ENCODE measurements at places on chromosomes 7 and 10.

GRCh38 chr7:27925573-27926201 lies 185.7 kb downstream of the TAX1BP1 start:
- DNase-seq: no peak

GRCh38 chr10:57218382-57218781 lies 857.3 kb upstream of the ZWINT start:
- DNase-seq: no peak

GRCh38 chr10:45155784-45156183 lies 155.1 kb downstream of the ZNF22 start:
- no peak for DNase-seq

- DNase-seq: no peak
Observed at GRCh38 chr7:149566103-149566502, 68.5 kb upstream of the ZNF746 start.

DNA sequence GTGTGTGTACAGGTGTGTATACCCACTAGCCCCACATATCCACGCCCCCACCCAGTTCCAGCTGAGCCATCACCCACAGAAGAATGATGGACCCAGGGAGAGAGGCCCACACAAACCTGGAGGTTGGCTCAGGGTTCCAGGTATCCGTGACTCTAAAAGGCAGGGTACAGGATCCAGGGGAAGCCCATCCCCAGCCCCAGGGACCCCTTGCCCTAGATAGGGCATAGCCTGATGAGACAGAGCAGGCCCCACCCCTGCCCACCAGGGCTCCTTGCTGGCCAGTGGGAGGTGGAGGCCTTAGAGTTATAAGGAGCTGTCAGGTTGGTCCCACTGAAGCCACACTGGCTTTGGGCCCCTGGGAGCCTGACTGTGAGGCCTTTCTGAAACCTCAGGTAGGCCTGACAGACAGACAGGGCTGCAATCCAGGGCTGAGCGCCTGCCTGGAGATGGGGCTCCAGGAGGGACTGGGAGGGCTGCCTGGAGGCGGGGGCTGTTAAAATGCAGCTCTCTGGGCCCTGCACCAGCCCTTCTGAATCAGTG lies 93.5 kb downstream of the WDR11 start:
- no peak for DNase-seq

- no peak for DNase-seq
Observed at GRCh38 chr10:14821635-14822375, 16.0 kb downstream of the CDNF start.

DNA sequence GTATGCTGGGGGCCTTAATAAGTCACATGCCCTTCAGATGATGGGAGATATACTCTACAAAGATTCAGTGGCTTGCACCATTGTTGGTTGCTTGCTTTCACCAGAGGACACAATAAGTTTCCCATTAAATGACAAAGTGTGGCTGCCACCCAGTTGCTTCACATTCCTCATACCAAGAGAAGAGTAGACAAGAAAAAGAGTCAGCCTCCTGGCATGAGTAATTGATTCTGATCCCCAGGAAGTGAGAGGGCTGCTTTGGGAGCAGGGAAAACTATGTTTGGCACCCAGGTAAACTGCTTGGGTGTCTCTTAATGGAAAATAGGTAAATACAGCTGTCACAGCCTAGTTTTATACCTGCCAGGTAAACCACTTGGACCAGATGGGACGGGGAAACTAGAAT lies 66.7 kb upstream of the IL6 start:
- DNase-seq: no peak

- DNase-seq: no peak
Observed at GRCh38 chr7:139763330-139763729, 14.5 kb downstream of the HIPK2 start.

- no peak for DNase-seq
Observed at GRCh38 chr7:119664601-119665000, 608.4 kb upstream of the KCND2 start.

- DNase-seq: no peak
Observed at GRCh38 chr7:132206594-132206993, 369.7 kb downstream of the PLXNA4 start.

- DNase-seq: no peak
Observed at GRCh38 chr10:84397735-84398144, 69.4 kb downstream of the CCSER2 start.

- no peak for DNase-seq
Observed at GRCh38 chr10:5354068-5354467, 10.7 kb upstream of the UCN3 start.

DNA sequence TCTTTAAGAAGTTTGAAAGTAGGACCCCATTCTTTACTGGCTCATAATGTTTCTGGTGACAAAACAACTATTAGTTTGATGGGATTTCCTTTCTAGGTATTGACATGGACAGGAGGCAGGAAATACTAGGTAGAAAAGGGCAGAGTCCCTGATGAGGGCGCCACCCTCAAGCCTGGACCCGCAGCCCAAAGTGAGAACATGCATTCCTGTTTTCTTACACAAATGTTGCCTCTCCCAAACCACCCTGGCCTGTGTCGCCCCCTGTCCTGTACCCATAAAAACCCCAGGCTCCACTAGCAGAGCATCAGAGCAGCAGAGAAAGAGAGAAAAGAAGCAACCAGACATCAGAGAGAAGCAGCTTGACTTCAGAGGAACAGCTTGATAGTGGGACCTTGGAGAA lies 1055.2 kb upstream of the POT1 start:
- no peak for DNase-seq

GRCh38 chr10:107215681-107216080 lies 51.2 kb upstream of the SORCS1 start:
- DNase-seq: no peak

DNA sequence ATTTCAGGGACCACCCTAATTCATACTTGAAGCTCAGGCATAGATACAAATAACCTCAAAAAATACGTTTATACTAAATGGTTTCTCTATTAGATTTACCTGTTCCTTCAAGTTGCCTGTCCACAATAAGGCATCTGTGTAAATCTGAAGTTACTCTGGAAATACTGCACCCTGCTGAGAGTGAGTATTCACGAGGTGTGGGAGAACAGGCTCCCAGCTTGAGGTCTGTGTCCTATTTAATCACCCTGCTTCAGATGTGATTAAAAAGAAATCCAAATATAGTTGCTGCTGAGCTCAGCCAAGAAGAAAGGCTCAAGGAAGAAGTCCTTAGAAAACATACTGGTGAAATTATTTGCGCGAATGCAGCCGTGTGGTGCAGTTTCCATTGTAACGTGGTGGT lies 136.8 kb downstream of the KLF6 start:
- no peak for DNase-seq

- DNase-seq: no peak
Observed at GRCh38 chr7:131943646-131944045, 387.2 kb upstream of the PODXL start.

GRCh38 chr10:42924484-42924883 lies 141.9 kb downstream of the BMS1 start:
- no peak for DNase-seq

DNA sequence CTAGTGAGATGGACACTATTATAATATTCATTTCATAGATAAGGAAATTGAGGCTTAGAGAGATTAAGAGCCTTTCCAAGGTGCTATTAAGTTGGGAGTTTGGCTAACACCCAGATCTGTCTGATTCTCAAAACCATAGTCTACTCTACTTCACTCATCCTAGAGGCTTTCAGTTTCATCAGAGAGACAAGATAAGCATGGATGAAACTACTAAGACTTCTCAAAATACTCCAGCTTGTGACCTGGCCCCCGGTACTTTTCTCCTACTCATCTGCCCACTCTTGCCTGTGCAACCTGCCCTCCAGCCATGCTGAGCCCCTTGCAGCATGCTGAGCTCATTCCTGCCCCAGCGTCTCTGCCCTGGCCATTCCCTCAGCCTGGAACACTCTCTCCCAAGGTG lies 12.2 kb upstream of the SLC35B4 start:
- DNase-seq: no peak

GRCh38 chr7:13991791-13992595 lies 2.5 kb upstream of the ETV1 start:
- DNase-seq: no peak

- DNase-seq: no peak
Observed at GRCh38 chr7:73870041-73870492, 9.1 kb downstream of the TMEM270 start.

DNA sequence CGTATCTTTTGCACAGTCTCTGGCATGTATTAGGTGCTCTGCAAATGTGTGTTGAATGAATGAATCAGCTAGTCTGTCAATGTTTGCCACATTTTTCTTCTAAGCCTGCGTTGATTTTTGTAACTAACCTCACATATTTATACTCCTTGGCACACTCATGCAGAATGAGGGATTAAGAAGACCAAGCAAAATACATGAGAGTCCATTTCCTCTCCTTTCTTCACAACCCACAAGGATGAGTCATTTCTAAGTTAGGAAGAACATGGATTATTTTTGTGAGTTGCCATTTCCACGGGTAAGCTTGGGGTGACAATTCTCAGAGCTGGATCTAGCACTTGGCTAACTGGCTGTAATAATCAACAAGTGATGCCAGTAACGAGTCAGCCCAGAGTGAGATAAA lies 158.8 kb downstream of the TWIST1 start:
- no peak for DNase-seq

DNA sequence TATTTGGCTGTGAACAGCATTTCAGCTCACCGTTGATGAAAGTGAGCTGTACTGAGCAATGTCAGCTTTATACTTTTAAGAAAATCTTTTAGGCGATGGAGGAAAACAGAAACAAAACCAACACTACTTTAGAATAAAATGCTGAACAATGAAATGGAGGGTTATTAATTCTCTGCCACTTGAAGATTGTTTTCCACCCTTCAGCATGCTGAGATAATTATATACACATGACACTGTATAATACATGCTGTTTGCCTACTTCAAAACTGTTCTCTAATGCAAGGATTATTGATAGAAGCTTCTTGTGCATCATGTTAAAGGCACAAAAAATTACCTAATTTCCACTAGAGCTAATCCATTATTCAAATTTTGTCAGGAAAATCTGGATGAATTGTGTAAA lies 66.8 kb downstream of the CACNA2D1 start:
- no peak for DNase-seq

GRCh38 chr10:58781873-58782488 lies 269.3 kb downstream of the BICC1 start:
- peak; percentile 56 for DNase-seq

GRCh38 chr10:129552119-129552518 lies 85.1 kb downstream of the MGMT start:
- no peak for DNase-seq

DNA sequence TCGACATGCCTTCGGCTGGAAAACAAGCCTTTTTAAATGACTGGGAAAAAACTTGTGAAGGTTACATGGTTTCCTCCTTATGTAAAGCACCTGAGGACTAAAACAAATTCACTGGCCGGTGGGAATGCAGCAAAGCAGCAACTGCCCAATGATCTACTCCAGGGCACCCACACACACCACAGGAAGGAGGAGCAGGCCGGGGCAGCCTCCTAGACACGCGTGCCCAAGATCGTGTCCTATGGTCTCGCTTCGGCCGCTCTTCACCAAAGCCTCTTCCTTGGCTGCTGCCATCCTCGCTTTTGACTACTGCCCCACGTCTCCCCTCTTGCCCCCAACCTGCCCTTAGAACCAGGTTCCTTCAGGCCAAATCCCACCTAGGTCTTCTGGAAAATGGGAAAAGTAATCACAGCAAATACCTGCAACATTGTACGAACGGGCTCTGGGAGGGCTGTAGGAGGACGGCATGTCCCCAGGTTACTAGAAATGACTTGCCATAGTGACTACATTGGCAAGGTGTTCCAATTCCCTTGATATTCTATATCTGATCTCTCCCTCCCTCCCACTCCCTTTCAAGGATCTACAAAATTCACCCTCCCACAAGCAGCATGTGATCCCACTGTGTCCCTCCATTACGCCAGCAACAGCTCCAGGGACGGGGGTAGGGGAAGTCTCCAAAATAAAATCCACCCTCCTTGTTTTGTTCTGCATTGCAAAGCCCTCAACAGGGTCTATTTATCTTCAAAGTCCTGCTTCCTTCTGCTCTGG lies 84.9 kb downstream of the RNF216 start:
- peak; percentile 43 for DNase-seq

GRCh38 chr7:117230276-117231046 lies 92.4 kb downstream of the WNT2 start:
- DNase-seq: no peak

Data from suppressor macrophage treated with lipopolysaccharide for 1 hour (primary cell).